CD4-positive, alpha-beta T cell treated with Interleukin-4 for 1 hour (primary cell): ENCODE measurements at places on chromosomes 16 and 17.
A peak's percentile ranks its signal among the peaks of the same experiment; 100 is the strongest.

- DNase-seq, result no peak
Observed at GRCh38 chr17:75828076-75828400, 16.2 kb downstream of the UNC13D start.

GRCh38 chr16:74931445-74931844, 53.5 kb downstream of the WDR59 start:
- no peak for DNase-seq

GRCh38 chr16:49849037-49849753, 6.7 kb downstream of the ZNF423 start:
- DNase-seq, result no peak

- DNase-seq, result no peak
Observed at GRCh38 chr17:22304667-22305303, 612.5 kb downstream of the KCNJ18 start.

DNA sequence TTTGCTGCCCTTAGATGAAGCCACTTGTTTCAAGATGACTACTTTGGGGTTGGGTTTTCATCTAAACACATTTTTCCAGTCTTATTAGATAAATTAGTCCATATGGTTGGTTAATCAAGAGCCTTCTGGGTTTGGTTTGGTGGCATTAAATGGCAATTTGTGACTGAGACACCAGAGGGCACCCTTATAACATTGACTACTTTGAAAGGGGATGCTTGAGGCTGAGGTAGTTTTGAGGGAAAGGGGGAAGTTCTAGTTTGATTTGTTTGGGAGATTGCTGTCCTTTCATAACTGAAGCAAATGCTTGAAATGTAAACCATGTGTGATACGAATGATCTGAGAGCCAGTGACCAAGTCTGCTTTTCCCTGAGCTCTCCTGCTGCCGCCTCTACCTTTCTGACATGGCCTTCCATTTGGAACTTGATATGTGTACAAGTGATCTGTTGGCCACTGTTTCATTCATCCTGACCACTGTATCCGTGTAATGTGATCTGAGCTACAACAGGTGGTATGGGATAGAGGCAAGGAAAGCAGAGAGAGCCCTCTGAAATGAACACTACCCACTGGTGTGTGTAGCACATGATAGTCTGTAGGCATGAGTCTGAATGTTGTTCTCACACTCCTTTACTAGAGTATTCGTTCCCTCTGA, 5.8 kb upstream of the RARA start:
- peak; percentile 80 for DNase-seq
